ENCODE measurements at places on chromosomes 7 and 10.

DNA sequence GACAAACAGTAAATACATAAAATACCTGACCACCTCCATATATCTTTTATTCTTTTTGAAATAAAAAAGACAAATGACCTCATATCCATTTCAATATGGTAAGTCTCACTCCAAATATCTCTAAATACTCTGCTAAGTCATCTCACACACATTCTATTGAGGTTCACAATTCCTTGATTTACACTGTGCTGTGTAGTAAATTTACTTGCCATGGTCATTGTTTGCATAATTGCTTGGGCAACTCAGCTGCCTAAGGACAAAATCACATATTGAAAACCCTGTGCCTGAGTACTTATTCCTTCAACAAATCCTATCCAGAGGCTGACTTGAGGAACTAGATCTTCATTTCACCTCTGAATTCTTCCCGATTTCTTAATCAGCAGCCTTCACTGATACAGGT lies 176.4 kb downstream of the THSD7A start:
- no peak for DNase-seq

GRCh38 chr10:121076776-121077715 lies 225.9 kb downstream of the WDR11 start:
- DNase-seq = no peak

GRCh38 chr10:95540514-95541052 lies 20.6 kb downstream of the SORBS1 start:
- DNase-seq = no peak

DNA sequence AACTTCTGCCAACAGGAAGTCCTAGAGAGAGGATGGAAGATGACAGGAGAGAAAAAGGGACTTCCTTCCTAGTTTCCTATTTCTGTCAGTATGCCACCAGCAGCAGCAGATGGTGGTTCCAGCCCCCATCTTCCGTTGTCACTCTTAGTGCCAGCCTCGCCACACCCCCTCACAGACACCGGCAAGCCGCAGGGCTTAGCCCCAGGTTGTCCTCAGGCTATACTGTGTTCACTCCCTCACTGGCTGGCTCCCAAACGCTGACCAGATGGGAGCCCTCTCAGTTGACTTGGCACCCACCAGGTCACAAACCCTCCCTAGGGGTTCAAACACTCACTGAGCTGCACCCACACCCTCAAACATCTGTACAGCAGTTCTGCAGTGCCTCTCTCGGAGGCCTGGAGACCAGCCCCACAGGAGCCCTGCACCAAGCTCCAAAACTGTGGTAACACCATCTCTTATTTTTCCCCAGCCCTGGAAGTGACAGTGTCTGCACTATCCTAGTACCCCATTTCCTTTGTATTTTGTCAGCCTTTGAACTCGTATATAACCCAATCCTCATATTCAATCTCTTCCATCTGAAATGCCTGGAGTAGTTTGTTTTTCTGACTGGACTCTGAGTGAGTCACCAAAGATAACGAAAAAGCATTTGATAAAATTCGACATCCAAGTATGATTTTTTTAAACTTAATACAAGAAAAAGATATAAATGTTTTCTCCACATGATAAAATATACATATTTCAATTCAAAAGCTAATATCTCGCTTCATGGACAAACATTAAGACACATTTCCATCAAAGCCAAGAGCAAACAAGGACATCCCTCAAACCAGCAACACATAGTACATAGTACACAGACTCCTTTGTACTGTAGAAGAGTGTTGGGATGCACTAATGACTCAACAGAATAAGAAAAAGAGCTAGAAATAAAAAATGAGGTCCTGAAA lies 34.5 kb downstream of the SMURF1 start:
- DNase-seq = no peak

GRCh38 chr10:122461367-122461728 lies at the start of gene HTRA1:
Gene HTRA1 (plus strand): TSS chr10:122461553. CDS start chr10:122461653, 100 bp downstream.
- DNase-seq = no peak

DNA sequence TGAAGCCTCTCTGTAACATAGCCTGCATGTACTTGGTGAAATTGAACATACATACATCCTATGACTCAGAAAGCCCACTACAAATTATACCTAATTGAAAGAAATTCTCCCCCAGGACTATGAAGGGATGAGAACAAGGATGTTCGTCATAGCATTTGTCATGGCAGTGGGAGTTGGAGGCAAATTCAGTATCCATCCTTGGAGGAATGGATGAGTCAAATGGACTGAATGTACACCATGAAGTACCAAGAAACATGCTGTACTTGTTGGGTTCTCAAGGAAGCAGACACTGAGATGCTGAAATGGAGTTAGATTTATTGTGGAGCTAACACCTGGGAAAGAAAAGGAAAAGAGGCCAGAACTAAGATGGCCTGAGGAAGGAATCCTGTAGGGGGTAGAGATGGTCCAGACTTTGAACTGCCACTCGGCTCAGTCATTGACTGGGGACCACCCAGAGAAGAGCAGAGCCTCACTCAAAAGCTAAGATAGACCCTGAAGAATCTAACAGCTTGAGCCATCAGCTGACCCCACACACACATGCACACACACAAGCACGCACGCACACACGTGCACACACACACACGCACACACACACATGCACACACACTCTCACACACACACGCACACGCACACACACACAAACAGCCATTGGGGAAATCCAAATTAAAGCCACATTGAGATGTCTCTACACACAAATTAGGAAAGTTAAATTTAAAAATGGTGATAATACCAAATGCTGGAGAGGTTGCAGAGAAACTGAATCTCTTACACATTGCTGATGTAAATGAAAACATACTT lies 22.3 kb downstream of the AOC1 start:
- DNase-seq = no peak

- DNase-seq = no peak
Measured at GRCh38 chr10:9016930-9017329, 962.4 kb downstream of the GATA3 start.

GRCh38 chr10:124075231-124075955 lies 18.0 kb downstream of the CHST15 start:
- DNase-seq = no peak

DNA sequence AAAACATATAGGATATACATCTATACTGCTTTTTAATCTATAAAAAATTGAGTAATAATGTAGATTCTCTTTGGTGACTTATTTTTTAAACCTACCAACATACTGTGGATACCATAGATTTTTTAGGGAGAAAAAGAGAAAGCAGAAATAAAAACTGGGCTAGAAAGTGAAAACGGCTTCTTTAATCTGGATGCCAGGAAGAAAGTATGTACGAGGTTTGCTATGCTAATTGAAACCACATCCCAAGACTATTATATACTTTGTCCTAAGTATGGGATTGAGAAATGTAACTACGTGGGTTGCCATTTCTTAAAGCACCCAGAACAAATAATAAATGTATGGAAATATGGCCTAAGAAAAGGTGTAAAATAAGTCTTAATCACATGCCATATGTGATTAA lies 129.0 kb upstream of the NFE2L3 start:
- DNase-seq = no peak

- peak; percentile 58 for DNase-seq
Measured at GRCh38 chr10:97328646-97329453, 5.7 kb downstream of the FRAT2 start.

DNA sequence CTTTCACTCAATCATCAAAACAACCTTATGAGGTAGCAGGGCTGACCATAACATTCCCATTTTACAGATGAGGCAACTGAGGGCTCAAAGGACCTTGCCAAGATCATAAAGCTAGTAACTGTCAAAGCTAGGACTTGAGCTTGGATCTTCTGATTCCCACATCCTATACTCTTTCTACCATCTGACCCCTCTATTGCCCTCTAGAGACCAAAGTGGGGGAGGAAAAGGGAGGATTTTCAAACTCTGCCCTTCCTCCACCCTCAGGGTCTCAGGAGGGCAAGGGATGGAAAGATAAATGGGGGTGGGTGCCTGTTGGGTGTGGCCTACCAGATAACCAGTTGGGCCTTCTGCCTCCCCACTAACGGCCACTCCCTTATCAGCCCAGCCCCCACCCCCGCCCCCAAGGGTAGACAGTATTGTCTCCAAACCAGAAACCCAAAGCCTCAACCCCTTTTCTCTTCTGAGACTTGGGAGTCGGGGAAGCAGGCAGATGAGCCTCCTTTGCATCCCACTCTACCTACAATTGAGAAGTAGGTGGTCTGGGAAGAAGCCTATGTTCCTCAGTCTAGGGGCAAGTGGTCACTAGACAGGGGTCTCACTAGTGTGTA lies 7.9 kb downstream of the LDB1 start:
- no peak for DNase-seq

GRCh38 chr7:21269021-21269420 lies 158.9 kb upstream of the SP4 start:
- DNase-seq = no peak

DNA sequence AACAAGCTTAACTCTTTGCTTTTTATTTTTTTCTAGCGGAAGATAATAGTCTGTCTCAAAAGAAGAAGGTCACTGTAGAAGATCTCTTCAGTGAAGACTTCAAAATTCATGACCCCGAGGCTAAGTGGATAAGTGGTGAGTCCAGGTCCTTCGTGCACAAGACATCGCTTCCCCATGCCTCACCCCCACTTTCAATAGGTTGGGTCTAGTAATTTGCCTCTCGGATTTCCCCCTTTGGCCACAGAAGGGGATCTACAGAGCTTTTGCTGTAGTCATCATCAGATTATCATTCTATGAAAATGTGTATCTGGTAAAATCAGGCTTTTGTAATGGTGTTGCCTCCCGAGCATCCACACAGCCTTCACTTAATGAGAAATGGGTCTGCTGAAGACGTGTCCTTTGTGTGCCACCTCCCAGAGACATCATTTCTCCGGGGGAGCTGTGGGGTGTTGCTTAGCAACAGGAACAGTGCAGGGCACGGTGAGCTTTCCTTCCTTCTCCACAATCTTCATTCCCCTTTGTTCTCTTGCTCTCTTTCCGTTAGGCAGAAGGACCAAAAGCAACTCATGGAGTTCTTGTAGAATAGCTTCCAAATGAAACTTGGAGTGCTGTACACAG lies 422.8 kb downstream of the DPP6 start:
- no peak for DNase-seq

- DNase-seq = no peak
Measured at GRCh38 chr7:147944321-147944720, 646.2 kb upstream of the C7orf33 start.

DNA sequence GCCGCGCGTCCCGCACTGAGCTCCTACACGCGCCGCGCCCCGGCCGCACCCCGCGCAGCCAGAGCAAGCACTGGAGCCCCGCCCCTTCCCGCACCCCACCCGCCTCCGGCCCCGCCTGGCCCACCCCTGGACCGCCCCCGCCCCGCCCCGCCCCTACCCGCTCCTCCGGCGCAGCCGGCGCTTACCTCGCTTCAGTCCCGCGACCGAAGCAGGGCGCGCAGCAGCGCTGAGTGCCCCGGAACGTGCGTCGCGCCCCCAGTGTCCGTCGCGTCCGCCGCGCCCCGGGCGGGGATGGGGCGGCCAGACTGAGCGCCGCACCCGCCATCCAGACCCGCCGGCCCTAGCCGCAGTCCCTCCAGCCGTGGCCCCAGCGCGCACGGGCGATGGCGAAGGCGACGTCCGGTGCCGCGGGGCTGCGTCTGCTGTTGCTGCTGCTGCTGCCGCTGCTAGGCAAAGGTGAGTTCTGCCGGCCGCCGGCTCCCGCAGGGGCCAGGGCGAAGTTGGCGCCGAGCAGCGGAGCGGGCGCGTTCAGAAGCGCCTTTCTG lies at the start of gene RET:
Gene RET (plus strand): TSS at position 194 of the 545 bp plus-strand sequence. CDS start 190 bp downstream, at position 384.
- peak; percentile 36 for DNase-seq

GRCh38 chr10:80443531-80443974 lies 10.6 kb upstream of the TSPAN14 start:
- no peak for DNase-seq

GRCh38 chr10:27197980-27198620 lies 42.5 kb downstream of the ACBD5 start:
- no peak for DNase-seq
